ENCODE measurements at places on chromosomes 12 and 14.

- no peak for DNase-seq
Observed at GRCh38 chr12:62586850-62587249, 120.2 kb downstream of the MON2 start.

DNA sequence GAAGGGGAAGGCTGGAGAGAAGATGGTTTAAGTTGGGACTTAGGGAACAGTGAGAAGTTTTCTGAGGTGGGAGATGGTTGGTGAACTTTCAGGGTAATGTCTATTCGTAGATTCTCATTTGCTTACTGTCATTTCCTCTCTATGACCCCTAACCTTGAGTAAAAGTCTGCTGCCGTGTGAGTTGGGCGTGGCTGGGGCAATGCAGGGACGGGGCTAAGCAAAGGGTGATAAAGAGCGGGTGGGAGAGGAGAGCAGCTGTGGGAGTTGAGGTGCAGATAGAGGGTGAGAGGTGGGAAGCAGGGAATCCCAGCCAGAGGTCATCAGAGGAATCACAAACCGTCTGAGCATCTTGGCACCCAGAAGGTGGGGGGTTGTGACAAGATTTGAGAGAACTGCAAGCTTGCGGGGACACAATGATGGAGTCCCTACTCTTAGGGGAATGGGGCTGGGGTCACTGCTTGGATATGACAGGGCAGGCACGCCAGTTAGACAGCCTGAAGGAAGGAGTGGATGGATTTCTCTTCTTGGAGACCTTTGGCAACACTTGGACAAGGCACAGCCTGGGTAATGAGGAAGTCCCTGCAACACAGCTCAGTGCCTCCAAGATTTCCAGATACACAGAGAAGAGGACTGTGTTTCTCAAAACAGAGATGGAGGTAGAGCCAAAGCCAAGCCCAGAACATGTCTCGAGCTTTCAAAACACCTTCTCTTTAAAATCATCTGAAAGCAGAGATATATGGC, 45.9 kb upstream of the CTDSP2 start:
- no peak for DNase-seq

GRCh38 chr14:37417151-37417550, 177.9 kb downstream of the FOXA1 start:
- no peak for DNase-seq

DNA sequence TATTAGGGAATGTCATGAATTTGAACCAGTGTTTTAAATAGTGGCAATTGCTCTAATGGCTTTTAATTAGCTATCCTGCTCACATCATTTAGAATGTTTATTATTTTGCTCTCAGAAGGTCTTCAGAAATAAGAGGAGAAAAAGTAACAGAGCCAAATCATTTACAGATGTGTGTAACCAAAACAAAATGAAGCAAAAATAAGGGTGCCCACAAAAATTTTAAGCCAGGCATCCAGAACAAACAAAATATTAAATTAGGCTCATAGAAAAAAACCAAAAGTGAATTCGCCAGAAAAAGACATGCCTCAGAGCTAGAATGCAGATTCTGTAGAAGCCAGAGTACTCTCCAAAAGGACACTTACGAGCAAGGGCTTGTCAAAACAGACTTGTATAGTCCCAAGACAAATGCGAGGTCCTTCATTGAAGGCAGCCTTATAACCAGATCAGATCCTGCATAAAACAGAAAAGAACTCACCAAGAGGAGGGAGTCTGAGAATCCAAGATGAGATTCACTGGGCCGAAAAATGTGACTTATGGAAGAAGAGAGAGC, 20.2 kb upstream of the SERPINA1 start:
- DNase-seq = no peak

DNA sequence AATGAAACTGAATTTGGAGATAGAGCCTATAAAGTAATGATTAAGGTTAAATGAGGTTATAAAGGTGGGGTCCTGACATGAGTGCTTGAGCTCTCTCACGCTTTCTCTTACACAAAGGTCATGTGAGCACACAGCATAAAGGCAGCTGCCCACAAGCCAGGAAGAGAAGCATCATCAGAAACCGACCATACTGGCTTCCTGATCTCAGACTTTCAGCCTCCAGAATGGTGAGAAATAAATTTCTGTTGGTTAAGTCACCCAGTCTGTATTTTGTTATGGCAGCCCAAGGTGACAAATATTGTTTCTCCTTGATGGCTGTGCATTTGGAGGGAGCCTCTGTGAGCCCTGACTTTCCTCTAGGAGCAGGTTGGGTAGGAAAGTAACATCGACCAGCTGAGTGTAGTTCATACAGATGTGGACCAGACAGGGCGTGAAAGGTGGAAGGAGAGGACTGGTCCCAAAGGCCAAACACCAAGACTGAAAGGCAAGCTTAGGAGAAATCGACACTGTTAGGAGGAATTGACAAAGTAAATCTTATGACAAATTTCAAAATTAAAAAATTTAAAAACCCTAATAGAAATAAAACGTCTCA, 97.6 kb upstream of the SLC38A2 start:
- DNase-seq = no peak

- no peak for DNase-seq
Observed at GRCh38 chr14:100712490-100712889, 14.2 kb upstream of the DLK1 start.
